ENCODE measurements at places on chromosomes 4 and X.

DNA sequence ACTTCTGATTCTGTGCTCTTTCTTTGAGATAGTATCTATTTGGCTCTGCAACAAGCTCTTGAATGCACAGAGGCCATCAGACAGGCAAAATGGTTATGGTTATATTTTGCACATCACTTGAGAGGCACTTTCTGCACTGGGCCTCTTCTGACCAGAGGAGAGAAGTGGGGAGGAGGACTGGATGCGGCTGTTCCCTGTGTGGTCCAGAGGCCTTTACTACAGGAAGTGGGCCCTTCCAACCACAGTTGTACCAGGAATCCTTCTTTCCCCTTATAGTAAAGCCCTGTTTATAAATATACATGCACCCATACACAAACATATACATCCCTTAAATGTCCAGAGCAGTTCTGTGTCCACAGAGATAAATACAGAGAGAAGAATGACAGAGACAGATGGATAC, 182.7 kb upstream of the HHIP start:
- no peak for DNase-seq

- DNase-seq: no peak
Observed at GRCh38 chrX:121832446-121832845, 785.0 kb downstream of the GLUD2 start.

DNA sequence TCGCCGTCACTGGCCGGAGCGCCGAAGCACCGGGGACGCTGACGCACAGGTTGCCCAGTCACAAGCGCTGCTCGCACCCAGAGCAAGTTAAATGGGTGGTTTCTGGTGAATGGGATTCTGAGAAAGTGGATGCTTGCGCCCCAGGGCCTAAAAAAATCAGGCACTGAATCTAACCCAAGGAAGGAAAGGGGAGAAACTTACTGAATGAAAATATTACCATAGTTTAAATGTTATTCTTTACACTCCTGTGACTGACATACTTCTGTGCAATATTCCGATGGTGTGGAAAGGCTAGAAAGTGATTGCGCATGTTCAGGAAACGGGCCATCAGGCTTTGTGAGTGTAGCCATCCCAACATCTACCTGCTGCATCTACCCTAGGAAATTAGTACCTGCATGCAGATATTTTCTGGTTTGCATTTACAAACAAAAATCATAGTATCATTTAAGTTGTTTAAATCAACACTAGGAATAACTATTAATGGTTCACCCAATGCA, 838 bp upstream of the ABCG2 start:
- no peak for DNase-seq

DNA sequence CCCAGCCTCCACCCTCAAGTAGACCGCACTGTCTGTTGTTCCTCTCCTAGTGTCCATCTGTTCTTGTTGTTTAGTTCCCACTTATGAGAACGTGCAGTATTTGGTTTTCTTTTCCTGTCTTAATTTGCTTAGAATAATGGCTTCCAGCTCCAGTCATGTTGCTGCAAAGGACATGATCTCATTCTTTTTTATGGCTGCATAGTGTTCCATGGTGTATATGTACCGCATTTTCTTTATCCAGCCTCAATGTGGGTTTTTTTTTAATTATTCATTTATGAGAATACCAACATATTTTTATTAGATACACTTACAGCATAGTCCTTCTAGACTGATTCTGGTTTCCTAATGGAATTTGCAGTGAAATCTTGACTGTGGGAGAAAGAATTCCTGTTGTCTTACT, 1.3 kb downstream of the VMA21 start:
- DNase-seq: no peak

- DNase-seq: no peak
Observed at GRCh38 chr4:160319221-160319867, 1216.5 kb downstream of the RAPGEF2 start.

GRCh38 chr4:128715616-128716015, 93.9 kb upstream of the JADE1 start:
- no peak for DNase-seq

- no peak for DNase-seq
Observed at GRCh38 chr4:41205854-41206460, 8.4 kb downstream of the APBB2 start.

GRCh38 chr4:85866508-85866907, 391.6 kb downstream of the ARHGAP24 start:
- DNase-seq: no peak

DNA sequence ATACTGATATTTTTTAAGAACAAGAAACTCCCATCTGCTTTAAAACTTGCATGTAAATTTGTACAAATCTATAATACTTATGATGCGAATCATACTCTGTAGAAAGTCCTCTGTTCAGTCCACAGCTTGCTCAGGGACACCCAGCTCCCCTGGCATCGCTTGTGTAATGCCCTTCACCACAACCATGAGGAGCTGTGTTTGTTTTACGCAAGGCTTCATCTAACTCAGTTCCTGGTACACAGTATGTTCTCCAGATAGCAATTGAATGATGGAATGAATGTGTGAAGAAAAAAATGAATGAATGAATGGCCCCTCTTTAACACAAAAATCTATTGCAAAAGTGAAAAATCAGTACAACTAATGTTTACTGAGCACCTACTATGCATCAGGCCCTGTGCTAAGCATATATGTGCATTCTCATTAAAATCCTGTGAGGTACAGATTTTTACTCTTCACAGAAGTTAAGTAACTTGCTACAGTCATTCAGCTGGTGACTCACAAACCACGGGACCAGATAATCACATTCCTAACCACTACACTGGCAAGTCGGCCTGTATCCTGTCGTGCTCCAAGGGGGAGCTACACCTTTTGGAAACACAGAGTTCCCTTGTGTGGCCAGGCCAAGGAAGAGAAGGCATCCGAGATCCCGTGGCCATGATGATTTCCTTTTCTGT, 58.7 kb upstream of the KDR start:
- DNase-seq: no peak

GRCh38 chr4:77590482-77590881, 15.1 kb upstream of the CXCL13 start:
- DNase-seq: no peak

DNA sequence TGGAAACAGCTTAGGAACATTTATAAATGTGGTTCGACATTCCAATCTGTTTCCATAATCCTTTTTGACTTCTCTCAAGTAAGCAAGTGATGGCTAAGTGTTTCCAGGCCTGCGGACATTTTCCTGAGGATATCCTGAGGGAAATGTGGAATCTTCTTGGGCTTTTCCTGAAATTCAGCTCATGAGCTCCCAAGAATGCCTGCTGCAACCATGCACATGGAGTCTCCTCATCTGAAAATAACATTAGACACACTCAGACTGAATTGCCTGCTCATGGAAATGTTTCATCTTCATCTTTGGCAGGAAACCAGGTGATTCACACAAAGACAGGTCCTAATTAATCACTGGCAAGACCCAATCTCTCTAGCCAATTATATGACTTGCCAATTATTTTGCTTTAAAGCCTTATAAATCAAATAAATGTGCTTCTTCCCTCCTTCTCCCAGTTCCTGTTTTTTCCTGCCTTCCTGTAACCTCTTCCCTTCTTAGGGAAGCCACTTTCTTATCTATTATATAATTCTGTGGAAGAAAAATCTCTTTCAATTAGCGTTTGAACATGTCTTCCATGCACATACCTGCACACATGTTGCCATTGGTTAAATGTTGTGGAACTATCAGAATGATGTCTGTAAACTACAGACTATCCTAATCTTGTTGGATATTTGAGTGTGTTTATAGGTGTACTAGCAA, 104.6 kb upstream of the MXRA5 start:
- no peak for DNase-seq

GRCh38 chrX:150873616-150874015, 24.9 kb downstream of the CD99L2 start:
- no peak for DNase-seq

- DNase-seq: no peak
Observed at GRCh38 chrX:123736333-123736921, 3.6 kb upstream of the THOC2 start.

- DNase-seq: no peak
Observed at GRCh38 chr4:169117591-169118081, 107.6 kb upstream of the CBR4 start.

DNA sequence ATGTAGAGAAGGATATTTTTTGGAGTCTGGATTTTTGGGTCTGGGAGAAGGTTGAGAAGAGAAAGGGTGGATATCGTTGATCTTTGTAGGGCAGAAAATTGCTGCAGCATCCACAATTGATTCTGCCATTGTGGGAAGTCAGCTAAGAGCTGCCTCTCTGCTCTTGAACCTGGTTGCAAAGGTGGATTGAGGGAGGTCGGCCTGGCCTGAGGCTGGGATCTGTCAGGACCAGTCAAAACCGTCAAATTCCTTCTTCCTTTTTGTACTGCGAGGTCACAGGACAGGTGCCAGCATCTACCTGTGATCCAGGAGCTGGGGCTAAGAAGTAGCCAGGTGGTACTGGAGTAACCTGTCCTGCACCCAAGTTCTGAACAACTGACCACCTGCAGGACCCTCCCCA, 93.7 kb downstream of the SHOX start:
- DNase-seq: no peak

GRCh38 chr4:86564795-86565194, 29.3 kb upstream of the PTPN13 start:
- no peak for DNase-seq

GRCh38 chr4:87179751-87180150, 40.7 kb downstream of the KLHL8 start:
- DNase-seq: no peak

DNA sequence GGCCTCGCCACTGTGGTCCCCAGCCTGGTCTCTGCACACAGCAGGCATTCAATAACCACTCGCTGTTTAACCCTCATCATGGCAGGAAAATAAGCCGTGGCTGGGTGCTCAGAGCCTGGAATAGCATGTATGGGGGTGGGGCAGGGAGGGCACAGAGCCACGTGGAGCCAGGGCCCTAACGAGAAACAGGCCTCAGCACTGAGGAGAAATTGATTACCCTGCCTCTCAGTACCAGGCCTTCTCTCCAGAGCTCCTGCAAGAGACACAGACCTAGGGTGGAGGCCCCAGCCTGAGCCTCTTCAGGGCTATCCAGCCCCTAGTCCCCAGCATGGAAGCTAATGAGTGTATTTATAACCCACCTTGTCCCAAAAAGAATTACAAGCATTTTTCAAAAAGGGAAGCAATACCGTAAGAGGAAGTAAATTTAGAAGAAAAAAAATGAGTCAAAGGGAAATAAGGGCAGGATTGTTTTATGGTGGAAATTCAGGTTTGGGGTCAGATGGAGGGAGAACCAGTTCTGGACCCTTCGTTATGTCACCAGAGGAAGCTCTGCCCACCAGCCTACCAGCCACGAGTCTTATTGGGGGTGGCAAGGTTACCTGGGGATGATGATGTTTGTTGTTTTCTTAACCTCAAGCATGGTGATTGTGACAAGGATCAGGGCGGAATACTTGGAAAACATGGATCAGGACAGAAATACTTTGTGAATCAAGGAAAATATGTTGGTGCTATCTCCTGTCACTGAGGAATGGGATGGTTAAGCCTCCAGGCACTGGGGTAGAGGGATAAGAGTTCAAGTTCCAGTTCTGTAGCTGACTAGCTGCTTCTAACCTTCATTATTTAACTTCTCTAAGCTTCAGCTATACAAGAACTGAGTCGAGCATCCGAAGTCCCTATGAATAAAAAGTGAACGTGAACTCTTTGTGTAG, 101.9 kb upstream of the RBPJ start:
- DNase-seq: no peak

- no peak for DNase-seq
Observed at GRCh38 chr4:17662694-17663093, 48.3 kb downstream of the MED28 start.

DNA sequence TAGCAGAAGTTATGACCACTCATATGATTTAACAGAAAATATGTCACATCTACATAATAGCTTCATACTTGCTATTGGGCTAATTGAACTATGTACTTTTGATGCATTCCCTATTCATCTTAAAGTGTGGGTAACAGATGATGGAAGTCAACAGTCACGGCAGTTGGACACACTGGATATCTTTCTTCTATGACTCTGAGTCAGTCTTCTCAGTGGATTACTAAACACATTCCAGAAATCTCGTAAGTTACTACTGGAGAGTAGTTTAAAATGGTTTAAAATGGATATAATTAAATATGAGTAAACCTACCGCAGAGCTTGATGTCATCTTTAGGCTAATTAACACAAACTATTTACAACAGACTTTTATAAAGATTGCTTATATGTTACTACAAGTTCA, 30.1 kb upstream of the CFAP299 start:
- no peak for DNase-seq

DNA sequence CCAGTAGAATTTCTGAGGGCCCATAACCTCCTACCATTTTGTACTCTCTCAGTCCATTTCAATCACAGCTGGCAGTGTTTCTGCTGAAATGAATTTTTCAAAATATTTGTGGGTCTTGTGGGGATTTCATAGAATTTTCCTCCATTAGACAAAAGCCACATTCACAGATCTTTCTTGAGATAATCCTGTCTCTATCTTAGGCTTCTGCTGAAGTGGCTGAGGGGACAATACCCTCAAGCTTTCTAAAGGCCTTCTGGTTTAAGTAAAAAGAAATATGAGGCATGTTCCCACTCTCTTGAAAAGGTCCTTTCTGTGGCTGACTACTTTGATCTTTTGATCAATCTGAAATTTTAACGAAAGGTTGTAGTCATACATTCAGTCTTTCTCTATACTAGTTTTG, 1930.0 kb upstream of the AGA start:
- no peak for DNase-seq

- no peak for DNase-seq
Observed at GRCh38 chr4:144782345-144782744, 136.4 kb downstream of the HHIP start.

DNA sequence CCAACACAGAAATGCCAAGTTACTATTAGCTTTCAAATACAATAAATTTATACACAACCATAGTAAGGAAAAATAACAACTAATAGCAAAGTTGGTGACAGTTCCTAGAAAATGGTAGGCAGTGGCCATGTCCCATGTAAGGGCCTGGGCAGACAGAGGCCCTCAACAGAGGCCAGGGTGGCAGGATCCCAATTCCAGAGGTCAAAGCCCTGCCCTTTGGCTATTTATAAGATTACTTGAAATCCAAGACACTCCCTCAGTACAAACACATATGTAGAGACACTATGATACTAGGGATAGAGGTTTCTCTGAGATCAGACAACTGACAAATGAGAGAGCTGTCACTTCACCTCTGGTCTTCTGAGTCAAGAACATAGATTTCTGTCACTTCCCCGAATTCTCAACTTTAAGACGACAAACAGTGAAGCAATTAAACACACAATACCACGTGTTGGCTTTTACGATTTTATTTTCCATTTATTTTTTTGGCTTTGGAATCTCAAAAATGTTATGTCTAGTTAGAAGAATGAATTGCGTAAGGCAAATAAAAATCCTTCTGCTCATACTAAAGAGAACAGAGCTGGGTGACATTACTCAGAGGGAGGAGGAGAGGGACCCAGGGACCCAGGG, 16.3 kb upstream of the MAOB start:
- DNase-seq: no peak

GRCh38 chr4:169106696-169107229, 96.7 kb upstream of the CBR4 start:
- DNase-seq: no peak

DNA sequence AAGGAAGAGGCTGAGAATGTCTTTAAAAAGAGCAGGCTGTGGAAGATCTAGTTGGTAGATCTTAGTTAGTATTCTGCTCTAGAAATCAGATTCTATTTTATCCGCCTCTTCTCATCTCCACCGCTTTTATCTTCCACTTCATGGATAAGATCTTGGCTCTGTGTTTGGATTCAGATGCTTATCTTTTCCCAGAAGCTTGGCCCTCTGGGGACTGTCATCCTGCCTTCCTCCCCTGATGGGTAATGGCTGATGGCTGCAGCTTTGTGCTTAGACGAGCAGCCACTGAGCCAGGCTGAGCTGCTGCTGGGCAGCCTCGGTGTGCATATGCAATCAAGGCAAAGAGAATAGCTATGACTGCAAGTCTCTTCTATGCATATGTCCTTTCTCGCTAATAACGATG, 23.5 kb downstream of the TRIML1 start:
- DNase-seq: no peak

Data from activated CD8-positive, alpha-beta memory T cell treated with anti-CD3 and anti-CD28 coated beads, Interleukin-2, amount 50 U/mL, for 4 hours (primary cell).